ENCODE measurements at places on chromosomes 12 and 14. TPM values are rescaled to one million over a fixed set of nuclear protein-coding genes. Genes with fewer than 3 reads are reported as not detected.
A peak's percentile ranks its signal among the peaks of the same experiment; 100 is the strongest.

- DNase-seq, result no peak
Observed at GRCh38 chr14:38243696-38244240, 12.1 kb downstream of the CLEC14A start.

DNA sequence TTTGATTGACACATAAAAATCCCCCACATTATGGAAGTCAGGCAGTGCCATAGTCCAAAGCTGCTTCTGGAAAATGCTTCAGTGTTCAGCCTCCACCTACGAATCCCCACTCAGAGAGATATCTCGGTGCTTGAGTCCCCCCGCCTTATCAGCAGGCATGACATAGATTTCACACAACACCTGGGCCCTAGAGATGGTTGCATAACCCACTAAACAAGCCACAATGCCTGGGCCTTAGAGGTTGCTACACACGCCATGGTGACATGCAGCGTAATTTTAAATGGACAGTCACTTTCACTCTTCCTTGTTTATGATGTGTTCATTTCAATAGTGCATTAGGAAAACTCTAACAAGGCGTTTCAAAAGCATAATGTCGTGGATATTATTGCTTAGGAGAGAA is 38.0 kb downstream of the CCDC60 start:
- no peak for DNase-seq

DNA sequence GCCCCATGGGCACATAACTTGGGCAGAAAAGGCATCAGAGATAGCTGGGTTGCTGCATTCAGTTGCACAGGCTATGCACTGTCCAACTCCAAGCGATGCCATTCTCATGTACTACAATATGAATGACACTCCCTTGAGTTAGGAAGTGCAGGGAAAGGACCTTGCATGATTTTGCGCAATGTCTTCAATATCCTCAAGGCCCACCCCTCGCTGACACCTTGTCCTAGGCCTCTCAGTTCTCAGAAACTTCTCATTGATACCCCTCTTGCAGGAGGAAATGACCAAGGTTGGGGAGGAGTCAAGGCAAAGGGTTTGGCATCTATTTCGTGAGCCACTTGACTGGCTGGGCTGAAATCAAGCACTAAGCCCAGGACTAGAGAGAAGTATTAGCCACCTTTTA is 70.4 kb downstream of the ARL6IP4 start:
- DNase-seq, result no peak

GRCh38 chr12:2834581-2835491 is at the start of gene NRIP2:
NRIP2 (minus strand) TSS chr12:2835035; CDS start chr12:2834983, 52 bp downstream.
- DNase-seq, result peak; percentile 93

DNA sequence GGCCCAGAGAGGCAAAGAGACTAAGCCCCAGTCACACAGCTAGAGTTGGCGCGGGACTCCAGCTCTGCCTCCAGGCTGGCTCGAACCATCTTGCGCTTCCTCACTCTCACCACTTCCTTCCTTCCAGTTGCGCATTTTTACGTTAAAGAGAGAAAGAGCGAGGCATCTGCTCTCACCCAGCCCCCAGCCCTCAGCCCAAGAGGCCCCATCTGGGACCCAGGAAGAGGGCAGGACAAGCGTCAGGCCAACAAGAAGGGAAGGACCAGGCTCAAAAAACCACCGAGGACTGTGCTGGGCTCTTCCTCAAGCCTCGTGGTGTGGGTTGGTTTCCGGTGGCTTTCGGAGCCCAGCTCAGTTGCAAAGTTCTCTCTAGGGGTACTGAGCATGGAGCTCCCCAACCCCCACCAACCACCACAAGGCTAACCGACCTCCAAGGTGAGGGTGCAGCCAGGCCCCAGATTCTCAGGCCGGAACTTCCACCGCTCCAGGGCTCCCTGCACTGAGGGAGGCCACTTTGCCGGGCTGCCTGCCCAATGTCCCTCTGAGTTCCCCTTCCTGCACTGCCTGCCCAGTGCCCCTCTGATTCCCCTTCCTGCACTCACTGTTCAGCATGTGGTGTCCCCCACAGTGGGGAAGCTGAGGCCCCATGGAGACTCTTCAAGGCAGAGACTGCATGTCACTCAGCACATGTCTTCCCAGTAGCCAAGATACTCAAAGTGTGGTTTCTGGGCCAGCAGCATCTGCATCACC is 35.9 kb downstream of the TESC start:
- DNase-seq, result no peak

DNA sequence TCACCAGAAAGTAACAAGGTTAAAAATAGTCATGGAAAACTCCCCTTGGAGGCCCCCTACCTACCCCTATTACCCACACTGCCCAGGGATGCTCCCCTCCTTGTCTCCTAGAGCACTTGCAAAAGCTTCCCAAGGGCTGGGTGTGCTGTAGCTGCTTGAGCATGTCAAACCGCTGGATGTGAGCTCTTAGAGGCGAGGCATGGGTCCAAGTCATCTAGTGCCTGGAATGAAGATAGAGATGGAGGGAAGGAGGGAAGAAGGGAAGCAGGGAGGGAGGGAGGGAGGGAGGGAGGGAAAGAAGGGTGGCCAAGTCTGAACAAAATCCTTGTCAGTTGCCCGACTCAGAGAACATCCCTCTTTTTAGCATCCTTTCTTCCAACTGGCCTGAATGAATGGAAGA is 43.1 kb downstream of the LTBP2 start:
- no peak for DNase-seq

DNA sequence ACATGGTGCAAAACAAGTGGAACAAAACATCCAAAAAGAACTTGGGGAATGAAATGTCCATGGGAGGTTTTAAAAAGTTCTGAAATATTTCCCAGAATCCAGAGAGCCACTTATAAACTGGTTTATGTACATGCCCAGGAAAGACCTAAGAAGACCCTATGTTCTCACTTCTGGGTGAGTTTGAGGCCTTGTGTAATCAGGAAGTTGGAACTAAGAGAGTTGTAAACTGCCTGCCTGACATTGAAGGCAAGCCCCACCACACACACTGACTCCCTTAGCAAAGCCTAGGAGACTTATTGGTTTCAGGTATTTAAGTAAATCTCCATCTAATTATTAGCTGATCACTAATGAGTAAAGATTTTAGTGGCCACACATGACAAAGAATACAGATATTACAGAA is 142.5 kb downstream of the LRIG3 start:
- no peak for DNase-seq

- peak; percentile 93 for DNase-seq
Observed at GRCh38 chr12:120265473-120266179, at the start of gene PXN. PXN (minus strand) TSS chr12:120265730; CDS start chr12:120265629, 101 bp downstream.

DNA sequence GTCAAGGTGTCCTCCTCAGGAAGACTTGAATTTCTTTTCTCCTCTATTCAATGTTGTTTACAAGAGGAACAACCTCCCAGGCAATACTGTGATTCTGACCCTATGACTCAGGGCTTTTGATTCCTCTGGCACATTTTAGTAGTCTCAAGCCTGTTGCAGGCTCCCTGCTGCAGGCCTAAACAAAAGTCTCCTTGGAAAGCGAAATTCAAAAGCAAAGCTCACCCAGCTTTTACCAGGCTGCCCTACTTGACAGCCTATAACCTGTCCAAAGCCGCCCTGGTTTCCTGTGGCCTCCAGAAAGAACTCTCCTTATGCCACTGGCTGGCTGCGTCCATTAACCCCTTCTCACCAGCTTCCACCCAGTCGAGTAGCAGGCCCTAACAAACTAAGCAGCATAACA is 11.6 kb downstream of the FGD6 start:
- no peak for DNase-seq

- no peak for DNase-seq
Observed at GRCh38 chr12:102812344-102812743, 104.7 kb downstream of the PAH start.

- DNase-seq, result no peak
Observed at GRCh38 chr12:78418919-78419318, 445.7 kb upstream of the SYT1 start.

DNA sequence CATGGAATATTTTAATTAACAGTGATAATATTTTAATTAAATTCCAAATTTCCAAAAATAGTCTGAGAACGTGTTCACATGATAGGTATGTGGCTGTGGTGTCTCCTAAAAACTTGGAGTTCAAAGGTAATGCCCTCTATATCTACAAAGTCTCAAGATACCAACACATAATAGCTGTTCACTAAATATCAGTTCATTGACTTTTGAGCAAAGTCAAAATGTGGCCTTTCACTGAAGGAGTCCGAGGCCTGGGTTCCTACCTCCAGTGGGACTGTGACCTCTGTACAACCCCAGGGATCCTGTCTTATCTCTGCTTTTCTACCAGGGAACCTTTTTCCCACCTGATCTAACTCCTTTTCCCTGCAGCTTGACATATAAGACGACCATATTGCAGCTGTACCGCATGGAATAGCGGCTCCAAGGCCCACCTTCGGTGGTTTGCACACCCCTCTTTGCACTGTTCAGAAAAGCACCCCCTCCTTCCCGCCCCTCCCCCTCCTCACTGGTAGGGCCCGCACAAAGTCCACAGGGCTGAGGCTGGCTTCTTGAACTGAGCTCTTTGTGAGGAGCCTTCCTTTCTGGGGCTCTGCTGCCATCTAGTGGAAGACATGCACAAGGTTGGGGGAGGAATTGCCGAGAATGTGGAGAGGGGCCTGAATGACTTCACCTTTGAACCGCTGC is 3.1 kb downstream of the CCND2 start:
- peak; percentile 95 for DNase-seq

DNA sequence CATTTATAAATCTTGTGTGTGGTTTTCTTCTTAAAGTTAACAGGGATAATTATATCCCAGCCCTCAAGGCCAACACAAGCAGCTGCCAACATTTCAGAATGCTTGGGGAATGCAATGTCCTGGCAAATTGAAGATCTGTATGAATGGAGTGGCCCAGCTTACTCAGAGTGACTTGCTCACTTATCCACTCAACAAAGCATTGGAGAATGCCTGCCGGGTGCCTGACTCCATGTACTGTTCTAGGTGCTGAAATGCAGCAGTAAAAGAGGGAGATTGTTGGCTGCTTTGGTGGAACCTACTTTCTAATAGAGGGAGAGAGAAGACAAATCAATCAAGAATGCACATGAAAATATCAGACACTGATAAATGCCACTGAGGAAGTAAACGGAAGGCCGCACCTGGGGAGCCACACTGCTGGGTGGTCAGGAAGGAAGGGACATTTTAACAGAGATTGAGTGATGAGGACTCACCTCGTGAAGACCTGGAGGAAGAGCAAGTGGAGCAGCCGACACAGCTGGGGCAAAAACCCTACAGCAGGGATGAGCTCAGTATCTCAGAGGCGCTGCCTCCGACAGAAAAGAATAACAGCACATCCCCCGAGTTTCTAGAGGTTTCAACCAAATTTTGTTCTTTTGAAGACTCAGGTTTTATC is 61.2 kb upstream of the VASH1 start:
- no peak for DNase-seq

DNA sequence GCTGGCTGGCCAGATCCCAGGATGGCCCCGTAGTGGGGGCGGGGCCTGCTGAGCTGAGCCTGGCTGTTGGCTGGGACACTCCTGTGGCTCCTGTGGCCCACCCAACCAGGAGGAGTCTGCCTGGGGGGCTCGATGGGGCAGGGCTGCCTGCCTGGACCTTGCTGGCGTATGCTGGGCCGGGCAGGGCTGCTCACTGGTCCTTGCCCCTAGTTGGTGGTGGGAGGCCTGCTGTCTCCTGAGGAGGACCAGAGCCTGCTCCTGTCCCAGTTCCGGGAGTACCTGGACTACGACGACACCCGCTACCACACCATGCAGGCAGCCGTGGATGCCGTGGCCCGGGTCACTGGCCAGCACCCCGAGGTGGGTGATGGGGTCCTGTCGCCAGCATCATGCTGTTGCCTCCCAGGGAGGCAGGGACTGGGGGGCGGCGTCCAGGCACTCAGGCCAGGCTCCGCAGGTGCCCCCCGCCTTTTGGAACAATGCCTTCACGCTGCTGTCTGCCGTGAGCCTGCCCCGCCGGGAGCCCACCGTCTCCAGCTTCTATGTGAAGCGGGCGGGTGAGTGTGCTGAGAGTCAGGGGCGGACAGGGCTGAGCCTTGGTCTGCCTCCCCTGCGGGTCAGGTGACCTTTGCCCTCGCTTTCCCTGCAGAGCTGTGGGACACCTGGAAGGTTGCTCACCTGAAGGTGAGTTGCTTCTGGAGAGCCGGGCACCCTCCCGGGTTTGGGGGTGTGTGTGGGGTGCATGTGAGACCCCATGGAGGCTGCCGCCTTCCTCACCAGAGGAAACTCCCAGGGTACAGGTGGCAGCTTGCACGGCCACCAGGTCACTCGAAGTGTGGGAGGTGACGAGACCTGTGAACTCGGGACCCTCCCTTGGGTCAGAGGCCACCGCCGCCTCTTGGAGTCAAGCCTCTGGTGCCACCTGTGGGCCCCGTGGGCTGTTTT is 3.4 kb downstream of the NOC4L start:
- DNase-seq, result peak; percentile 57

DNA sequence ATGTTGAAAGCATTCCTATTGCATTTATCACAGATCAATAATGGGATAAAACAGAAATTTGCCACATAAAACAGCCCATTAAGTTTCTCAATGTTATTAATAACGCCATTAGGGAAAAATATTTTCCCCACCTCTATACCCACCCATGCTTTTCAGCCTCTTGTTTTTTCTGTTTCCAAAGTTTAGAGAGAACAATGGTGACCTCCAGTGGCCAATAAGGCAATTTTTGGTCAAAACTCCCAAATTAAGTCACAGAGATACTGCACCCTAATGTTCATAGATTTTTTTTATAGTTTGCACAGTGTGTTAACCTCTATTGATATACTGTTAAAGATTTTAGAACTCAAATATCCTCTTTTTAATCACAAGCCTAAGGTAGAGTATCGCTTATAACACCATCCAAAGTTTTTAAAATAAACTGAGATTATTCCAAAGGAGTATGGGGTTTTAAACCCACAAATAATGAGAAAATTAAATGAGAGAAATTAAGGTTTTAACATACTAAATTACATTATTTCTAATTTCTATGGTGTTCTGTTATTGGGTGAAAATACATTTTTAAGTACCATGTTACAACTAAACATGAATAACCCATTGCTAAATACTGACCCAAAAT is 184.7 kb upstream of the DCN start:
- no peak for DNase-seq

GRCh38 chr12:112049351-112049750 is 36.1 kb downstream of the ERP29 start:
- DNase-seq, result no peak

DNA sequence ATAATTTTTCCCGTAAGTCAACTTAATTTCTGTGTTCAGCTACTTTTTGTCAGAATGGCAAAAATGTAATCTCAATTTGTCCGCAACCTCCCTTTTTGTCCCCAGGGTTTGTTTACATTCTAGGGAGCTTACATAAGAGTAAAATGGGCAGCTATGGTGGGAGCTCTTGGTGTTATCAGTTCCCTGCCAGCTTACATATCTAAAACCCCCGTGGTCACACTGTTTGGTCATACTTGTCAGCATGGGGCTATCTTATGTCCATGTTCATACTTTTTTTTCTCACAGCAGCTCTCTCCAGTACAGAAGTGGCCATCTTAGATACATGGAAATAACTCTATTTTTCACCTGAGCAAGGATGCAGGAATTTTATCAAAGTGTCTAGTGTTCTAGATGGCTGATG is 16.7 kb downstream of the SLCO1C1 start:
- no peak for DNase-seq

GRCh38 chr12:49489720-49490119 is 49.1 kb upstream of the KCNH3 start:
- no peak for DNase-seq

RXYLT1 gene
- total RNA-seq, result 17.5 TPM

COX8C gene
- not detected for total RNA-seq

PRKD1 gene
- 45.1 TPM for total RNA-seq

EXOC5 gene
- 52.2 TPM for total RNA-seq

MGST1 gene
- 98.6 TPM for total RNA-seq

PARP11 gene
- 13.1 TPM for total RNA-seq

SPX gene
- 52.2 TPM for total RNA-seq

AICDA gene
- total RNA-seq, result not detected
